H9 (cell line): ENCODE measurements at places on chromosomes 6 and 20.
A peak's percentile ranks its signal among the peaks of the same experiment; 100 is the strongest.

- no peak for DNase-seq
Measured at GRCh38 chr20:47753576-47754387, 31.5 kb downstream of the SULF2 start.

- DNase-seq: peak; percentile 9
Measured at GRCh38 chr6:169175360-169175887, 78.2 kb downstream of the THBS2 start.

DNA sequence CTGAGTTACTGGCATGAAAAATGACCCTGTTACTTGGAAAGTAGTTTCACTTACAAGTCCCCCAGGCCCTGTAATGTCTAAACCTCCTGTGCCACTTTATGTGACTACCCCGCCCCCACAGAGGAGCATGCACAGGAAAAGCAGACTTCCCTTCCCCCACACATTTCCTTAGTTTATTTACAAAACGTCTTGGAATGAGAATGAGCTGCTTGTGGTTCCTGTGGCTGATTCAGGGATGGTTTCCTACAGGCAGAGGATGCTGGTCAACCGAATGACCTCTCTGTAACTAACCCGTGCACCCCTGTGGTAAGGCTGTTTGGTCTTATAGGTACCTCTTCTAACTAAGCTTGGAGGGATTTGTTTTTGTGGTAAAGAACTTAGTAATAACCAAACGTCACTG is 28.5 kb downstream of the RSPO3 start:
- peak; percentile 28 for DNase-seq

GRCh38 chr6:128763599-128764300 is 119.2 kb upstream of the LAMA2 start:
- DNase-seq: no peak

- DNase-seq: no peak
Measured at GRCh38 chr6:14025160-14025559, 92.4 kb upstream of the CD83 start.

- DNase-seq: no peak
Measured at GRCh38 chr20:32164984-32165735, 42.4 kb downstream of the PLAGL2 start.

DNA sequence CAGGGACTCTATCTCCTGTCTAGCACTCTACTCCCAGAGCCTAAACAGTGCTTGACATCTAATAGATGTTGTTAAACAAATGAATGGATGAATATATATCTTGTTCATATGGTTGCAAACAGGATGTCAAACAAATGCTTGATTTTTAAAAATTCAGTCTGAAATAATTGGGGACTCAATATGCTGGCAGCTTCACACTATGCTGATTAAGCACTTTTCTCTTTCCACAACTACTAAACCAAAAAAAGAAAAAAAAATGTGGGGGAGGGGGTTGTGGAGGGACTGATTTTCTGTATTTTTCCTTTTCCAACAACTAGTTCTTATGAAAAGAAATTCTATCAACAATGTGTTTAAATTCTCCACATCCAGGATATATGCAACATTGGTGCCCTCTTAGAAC is 42.9 kb downstream of the SF3B5 start:
- DNase-seq: no peak

DNA sequence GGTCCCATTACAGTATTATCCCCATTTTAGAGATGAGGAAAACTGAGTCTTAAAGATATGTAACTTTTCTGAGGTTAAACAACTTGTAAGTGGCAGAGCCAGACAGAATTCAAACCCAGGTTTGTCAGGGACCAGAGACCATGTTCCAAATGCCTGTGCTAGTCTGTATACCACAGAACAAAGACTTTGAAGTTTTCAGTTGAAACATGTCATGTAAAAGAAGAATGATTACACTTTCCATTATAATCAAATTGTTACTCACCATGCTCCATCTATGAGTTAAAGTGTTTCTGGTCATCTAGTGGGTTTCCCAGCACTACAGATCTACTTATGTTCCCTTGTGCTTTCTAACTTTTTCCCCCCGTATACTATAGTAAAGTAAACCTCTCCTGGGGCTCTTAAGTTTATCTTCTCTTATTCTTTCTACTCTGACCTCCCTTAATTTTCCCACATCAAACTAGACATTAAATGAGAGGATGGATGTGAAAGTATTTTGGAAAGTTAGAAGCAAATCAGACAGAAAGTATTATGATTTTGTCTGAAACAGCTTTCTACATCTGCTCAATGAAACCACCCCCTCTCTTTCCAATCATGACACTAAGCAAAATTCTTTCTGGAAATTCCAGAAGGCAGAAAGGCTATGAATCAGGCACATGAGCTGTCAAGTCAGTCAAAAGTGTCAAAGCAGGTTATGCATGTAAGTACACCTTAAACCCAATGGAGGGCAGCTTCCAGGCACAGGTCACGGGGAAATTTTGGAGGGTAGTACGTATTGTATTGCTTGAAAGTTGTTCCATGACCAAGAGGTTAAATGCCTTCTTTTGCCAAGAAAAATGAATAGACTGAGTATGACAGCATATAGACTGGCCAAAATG is 132.7 kb upstream of the MAP3K7 start:
- DNase-seq: no peak

- DNase-seq: no peak
Measured at GRCh38 chr6:47485083-47485482, 7.5 kb downstream of the CD2AP start.

- peak; percentile 86 for DNase-seq
Measured at GRCh38 chr6:87407901-87408720, at the start of gene CFAP206. CFAP206 (plus strand) TSS chr6:87407972; CDS start chr6:87409840, 1,868 bp downstream.

DNA sequence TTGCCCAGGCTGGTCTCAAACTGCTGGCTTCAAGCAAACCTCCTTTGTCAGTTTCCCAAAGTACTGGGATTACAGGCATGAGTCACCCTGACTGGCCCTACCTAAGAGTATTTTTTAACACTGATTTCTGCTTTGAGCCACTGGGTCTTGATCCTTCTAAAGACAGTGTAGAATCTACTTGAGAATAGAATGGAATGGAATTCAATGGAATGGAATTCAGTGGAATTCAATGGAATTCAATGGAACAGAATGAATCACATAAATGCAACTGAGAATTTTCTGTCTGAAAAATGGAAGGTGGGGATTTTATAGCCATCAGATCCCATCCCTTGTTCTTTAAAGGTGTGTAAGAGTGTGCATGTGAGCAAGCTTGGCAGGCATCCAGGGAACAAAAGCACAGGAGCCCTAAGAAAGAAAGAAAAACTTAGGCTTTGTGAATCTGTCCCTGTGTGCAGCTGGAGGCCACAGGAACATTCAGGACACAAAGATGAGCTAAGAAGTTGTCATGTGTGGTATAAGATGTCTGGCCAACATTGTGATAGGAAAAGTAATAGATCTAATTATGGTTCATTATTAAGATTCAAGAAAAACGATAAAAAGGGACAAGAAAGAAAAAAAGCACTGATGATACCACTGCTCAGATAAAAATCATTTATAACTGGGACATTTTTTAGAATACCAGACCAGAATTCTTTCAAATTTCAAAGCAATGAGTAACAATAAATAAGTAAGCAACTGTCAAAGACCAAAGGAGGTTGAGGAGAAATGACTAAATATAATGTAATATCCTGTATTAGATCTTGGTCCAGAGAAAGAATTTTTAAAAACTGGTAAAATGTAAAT is 681.0 kb upstream of the GJE1 start:
- DNase-seq: no peak

DNA sequence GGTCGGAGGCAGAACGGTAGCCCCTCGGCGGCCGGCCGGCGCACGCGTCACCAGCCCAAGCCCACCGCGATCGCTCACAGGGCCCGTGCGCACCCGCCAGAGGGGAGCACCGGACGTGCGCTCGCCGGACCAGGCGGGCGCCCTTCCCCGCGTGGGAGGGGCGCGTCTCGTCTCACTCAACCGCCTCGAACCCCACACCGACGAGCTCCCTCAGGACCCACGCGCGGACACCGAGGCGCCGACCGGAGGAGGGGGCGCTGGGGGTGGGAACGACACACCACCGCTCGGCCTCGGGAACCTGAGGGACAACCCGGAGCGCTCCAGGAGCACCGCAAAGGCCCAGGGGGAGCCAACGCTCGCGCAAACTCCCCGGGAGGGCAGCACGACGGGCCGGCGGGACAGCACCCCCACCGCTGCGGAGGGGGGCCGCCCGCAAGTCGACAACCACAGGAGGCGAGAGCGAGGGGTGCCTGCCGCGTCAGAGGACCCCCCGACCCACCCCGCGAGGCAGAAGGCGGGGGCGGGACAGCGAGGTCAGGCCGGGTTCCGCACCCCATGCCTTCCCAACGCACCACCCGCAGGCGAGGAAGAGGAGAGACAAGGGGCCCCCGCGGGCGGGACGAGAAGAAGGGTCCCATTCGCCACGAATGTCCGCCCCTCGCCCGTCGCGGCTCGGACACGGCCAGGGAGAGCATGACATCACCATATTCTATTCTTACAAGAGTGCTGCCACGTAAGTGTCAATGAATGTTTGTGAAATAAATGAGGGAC is 512.7 kb upstream of the ZNF337 start:
- DNase-seq: peak; percentile 43

- no peak for DNase-seq
Measured at GRCh38 chr6:148893481-148893880, 146.7 kb downstream of the UST start.

GRCh38 chr20:43681991-43682410 is 15.1 kb downstream of the MYBL2 start:
- no peak for DNase-seq

- DNase-seq: no peak
Measured at GRCh38 chr6:76220805-76221204, 148.3 kb upstream of the IMPG1 start.

DNA sequence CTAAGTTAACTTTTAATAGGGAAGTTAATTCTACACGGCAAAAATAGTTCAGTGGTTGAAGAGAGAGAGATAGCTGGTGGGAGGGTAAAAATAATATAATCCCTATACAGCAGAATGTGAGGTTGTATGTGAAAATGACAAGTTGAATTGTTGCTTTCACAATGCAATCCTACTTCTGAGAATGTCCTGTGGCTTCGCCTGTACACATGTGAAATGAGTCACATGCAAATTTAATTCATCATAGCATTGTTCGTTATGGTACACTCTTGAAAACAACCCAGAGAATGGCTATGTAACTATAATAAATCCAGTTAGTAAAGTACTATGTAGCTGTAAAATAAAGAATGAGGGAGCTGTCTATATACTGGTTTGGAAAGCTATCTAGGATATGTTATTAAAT is 46.0 kb upstream of the HINT3 start:
- DNase-seq: no peak

- DNase-seq: no peak
Measured at GRCh38 chr6:107697682-107698081, 126.4 kb downstream of the SCML4 start.

- DNase-seq: no peak
Measured at GRCh38 chr6:105482921-105483320, 80.0 kb upstream of the PREP start.
